Suppressor macrophage treated with lipopolysaccharide for 1 hour (primary cell): ENCODE measurements at places on chromosomes 11 and 22.

- DNase-seq, result no peak
These were observed 640.9 kb downstream of the BRD1 start for GRCh38 chr22:49186762-49187161.

GRCh38 chr11:70242885-70243284, 27.6 kb upstream of the PPFIA1 start:
- no peak for DNase-seq

DNA sequence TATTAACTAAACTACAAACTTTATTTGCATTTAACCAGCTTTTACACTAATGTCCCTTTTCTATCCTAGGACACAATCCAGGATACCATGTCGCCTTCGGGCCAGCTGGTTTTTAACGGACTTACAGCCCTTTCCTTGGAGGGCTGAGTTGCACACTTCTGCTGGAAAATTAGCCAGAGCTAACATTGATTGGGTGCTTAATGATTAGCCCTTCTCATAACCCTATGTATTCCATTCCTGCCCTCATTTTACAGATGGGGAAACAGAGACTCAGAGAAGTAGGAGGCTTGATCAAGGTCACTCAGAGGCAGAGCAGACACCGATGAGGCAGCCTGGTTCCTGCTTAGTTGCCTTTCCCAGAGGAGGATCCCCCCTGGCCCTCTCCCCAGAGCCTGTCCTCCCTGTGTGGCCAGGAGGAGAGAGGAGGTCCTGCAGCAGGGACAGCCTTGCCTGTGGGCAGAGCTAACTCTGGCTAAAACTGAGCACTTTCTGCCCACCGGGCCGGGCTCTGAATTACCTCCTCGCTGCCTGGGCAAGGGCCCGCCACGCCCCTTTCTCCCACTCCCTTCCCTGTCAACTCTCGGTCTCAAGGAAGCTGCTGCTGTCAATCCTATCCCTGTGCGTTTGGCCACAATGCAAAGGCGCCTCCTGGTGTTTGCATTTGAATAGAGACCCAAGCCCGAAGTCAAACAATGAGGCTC, 59.6 kb upstream of the PAX6 start:
- peak; percentile 60 for DNase-seq

- peak; percentile 65 for DNase-seq
These were observed 8.8 kb upstream of the UBASH3B start for GRCh38 chr11:122646549-122647340.

- DNase-seq, result peak; percentile 98
These were observed at the start of gene LGALS1 for GRCh38 chr22:37674951-37675929. TSS of gene LGALS1 (plus strand) at chr22:37675636. CDS start at chr22:37675703, 67 bp downstream.

GRCh38 chr11:365831-366230, 3.5 kb upstream of the B4GALNT4 start:
- DNase-seq, result no peak

- peak; percentile 48 for DNase-seq
These were observed 385 bp downstream of the TST start for GRCh38 chr22:37018815-37019308.
